Daoy (cell line): ENCODE measurements at places on chromosomes 3 and 15. TPM values are rescaled to one million over a fixed set of nuclear protein-coding genes. Genes with fewer than 3 reads are reported as not detected.

Gene HTR3C
- not detected in 2 replicates for total RNA-seq

Gene RTP3
- total RNA-seq = not detected in 2 replicates

- no peak for DNase-seq
Measured at GRCh38 chr15:90059208-90059985, 42.9 kb downstream of the IDH2 start.

Gene SH3GL3
- total RNA-seq = 0.21 and 1.4 TPM in 2 replicates

DNA sequence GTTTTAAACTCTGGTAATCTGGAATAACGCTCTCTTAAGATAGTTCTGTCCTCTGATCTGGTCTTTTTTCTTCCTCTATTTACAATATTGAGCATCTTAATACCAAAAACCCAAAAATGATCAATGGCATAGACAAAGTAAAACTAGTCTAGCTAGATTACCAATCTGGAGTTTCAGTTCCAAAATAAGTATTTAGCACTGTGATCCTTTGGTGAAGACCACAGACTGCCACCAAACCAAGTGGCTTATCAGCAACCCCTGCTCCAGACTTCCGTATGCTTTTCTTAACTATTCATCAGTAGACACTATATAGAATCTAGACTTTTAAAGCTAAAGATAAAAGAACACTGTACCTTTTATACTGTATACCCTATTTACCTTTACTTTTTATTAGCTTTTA, 35.5 kb upstream of the MAN2C1 start:
- no peak for DNase-seq
